ENCODE measurements at places on chromosomes 1 and 21. TPM values are rescaled to one million over a fixed set of nuclear protein-coding genes. Genes with fewer than 3 reads are reported as not detected.

Gene FAM110D
- 0.38 TPM for total RNA-seq

Gene RHD
- total RNA-seq = 0.61 TPM

Gene SLC9C2
- total RNA-seq = 0.09 TPM

Gene FCMR
- 38.9 TPM for total RNA-seq

Gene CCDC17
- 0.90 TPM for total RNA-seq

Gene TBX15
- total RNA-seq = 0.19 TPM

Gene OSCP1
- 4.0 TPM for total RNA-seq

Gene LCE2B
- 0.09 TPM for total RNA-seq

Gene INSRR
- 0.33 TPM for total RNA-seq

Gene SLC45A1
- total RNA-seq = 0.09 TPM

Gene PTPRF
- total RNA-seq = 26.0 TPM

GRCh38 chr1:16468558-16468957, 28.0 kb downstream of the NECAP2 start:
- no peak for DNase-seq
- H3K4me3 ChIP-seq = no peak overlapping the region
- peaks cover 11% of the 10 kb centered on the region for H3K36me3 ChIP-seq
- no peak overlapping the region for H3K27ac ChIP-seq

DNA sequence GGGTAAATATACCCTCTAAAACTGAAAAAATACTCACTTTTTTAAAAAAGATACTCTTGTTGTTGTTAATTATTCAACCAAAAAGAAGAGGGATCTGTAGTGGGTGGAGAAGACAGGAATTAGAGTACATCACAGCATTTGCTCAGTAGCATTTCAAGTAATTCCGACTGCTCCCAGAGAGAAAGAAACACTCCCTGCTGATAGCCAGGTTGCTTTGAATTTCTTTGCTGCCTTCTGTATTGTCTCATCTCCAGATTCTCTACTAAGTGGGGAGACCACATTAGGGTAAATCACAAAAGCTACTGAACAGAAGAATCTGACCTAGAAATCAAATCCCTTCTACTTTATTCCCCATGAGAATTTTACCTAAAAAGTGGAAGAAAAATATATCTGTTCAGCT, 661.1 kb downstream of the BRINP3 start:
- no peaks in the 10 kb centered on the region for H3K36me3 ChIP-seq
- H3K27ac ChIP-seq = no peak overlapping the region
- H3K4me1 ChIP-seq = no peaks in the 10 kb centered on the region
- H3K27me3 ChIP-seq = no peaks in the 10 kb centered on the region
- H3K4me3 ChIP-seq = no peak overlapping the region

GRCh38 chr1:109167001-109167506, 46.7 kb upstream of the SARS1 start:
- no peak overlapping the region for H3K27ac ChIP-seq
- H3K36me3 ChIP-seq = no peaks in the 10 kb centered on the region
- DNase-seq = no peak
- H3K4me3 ChIP-seq = no peak overlapping the region

GRCh38 chr1:13865851-13866250, 165.9 kb downstream of the PRDM2 start:
- H3K4me1 ChIP-seq = no peaks in the 10 kb centered on the region
- H3K27ac ChIP-seq = no peak overlapping the region
- no peaks in the 10 kb centered on the region for H3K27me3 ChIP-seq
- no peaks in the 10 kb centered on the region for H3K36me3 ChIP-seq
- H3K4me3 ChIP-seq = no peak overlapping the region

DNA sequence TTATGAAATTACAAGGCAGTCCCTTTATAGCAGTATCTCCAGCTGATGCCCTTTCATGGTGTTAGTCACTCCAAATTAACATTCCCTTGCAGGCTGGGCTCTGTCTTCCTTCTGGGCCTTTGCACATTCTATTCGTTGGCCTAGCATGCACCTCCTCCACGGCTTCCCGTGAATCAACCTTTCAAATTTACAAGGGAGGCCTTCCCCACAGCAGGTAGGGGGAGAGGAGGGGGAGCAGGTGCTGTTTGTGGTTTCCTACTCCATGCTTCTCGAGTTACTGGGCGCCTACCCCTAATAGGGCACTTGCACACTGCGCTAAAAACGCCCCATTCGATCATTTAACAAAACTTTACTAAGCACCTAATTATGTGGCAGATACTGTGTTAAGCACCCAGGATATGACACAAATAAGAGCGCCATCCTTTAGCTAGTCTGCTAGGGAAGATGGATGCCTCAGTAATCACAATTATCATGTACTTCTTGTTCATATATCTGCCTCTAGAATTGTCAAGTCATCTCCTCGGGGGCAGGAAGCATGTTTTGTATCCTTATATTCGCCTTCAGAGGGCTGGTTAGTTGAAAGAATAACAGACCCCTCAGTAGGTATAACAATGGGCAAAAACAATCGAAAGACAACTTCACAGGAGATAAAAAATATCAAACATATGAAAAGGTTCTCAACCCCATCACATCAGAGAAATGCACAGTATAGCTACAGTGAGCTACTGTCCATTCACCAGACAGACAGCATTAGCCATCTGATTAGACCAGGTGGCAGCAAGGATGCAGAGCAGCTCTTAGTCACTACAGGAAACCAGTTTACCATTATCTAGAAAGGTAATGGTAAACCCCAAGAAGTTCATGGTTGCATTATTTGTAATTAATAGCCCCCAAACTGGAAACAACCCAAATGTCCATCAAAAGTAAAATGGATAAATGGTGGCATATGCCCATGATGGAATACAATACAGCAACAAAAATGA, 1.7 kb upstream of the ADAR start:
- peak overlapping the region; percentile 24 for H3K4me3 ChIP-seq
- no peaks in the 10 kb centered on the region for H3K27me3 ChIP-seq
- peak; percentile 51 for DNase-seq
- H3K36me3 ChIP-seq = peaks cover 13% of the 10 kb centered on the region
- H3K27ac ChIP-seq = peak overlapping the region; percentile 98

GRCh38 chr1:156927215-156928042, 7.0 kb downstream of the LRRC71 start:
- no peak overlapping the region for H3K27ac ChIP-seq

DNA sequence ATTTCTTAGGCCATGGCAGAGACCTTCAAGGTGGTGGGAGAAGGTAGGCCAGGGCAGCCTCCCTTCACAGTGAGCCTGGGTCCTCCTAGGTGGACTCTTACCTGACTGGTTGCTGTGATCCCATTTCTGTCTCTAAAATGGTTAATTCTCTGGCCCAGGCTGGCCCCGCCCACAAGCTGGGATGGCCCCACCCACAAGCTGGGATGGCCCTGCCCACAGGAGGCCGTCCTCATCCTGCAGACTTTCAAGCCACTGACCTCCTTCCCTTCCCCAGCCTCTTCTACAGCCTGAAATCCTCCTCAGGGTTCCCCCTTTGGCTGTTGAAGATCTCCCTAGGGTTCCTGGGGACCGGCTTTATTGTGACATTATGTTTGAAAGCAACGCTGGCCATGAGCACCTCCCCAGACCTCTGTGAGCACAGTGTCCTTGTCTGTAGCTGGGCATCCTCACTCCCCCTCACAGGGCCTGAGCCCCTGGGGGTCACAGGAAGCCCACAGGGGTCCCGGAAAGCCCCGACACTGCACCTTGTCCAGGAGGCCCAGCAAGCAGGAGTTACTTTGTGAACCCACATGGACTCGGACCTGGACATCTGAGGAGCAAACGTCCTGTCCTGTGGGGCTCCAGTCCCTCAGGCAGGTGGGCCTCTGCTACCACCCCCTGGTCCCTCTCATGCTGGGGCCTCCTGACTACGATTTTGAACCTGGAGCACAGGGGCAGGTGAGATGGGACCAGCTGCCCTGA, 621.7 kb downstream of the MATN1 start:
- H3K27ac ChIP-seq = no peak overlapping the region
- H3K27me3 ChIP-seq = no peaks in the 10 kb centered on the region
- H3K36me3 ChIP-seq = no peaks in the 10 kb centered on the region
- DNase-seq = no peak
- H3K4me3 ChIP-seq = no peak overlapping the region

- DNase-seq = peak; percentile 22
- peak overlapping the region; percentile 65 for H3K27ac ChIP-seq
- H3K4me3 ChIP-seq = no peak overlapping the region
Observed at GRCh38 chr1:14778898-14779865, 180.7 kb downstream of the KAZN start.

- no peaks in the 10 kb centered on the region for H3K27me3 ChIP-seq
- peak overlapping the region; percentile 76 for H3K27ac ChIP-seq
Observed at GRCh38 chr1:92877081-92877711, 45.4 kb downstream of the RPL5 start.

- no peaks in the 10 kb centered on the region for H3K4me1 ChIP-seq
- no peak overlapping the region for H3K4me3 ChIP-seq
- no peaks in the 10 kb centered on the region for H3K27me3 ChIP-seq
- H3K36me3 ChIP-seq = peaks cover 82% of the 10 kb centered on the region
- H3K27ac ChIP-seq = no peak overlapping the region
Observed at GRCh38 chr1:226634166-226634588, 85.6 kb downstream of the STUM start.

- no peak overlapping the region for H3K4me3 ChIP-seq
- H3K4me1 ChIP-seq = no peaks in the 10 kb centered on the region
- H3K27ac ChIP-seq = no peak overlapping the region
- H3K27me3 ChIP-seq = no peaks in the 10 kb centered on the region
- no peak for DNase-seq
- H3K36me3 ChIP-seq = peaks cover 8% of the 10 kb centered on the region
Observed at GRCh38 chr1:108152782-108153222, 47.3 kb downstream of the SLC25A24 start.

- H3K36me3 ChIP-seq = peaks cover 4% of the 10 kb centered on the region
- DNase-seq = no peak
- no peaks in the 10 kb centered on the region for H3K27me3 ChIP-seq
- no peaks in the 10 kb centered on the region for H3K4me1 ChIP-seq
Observed at GRCh38 chr1:94514095-94514727, 27.3 kb downstream of the F3 start.
